ENCODE measurements at places on chromosomes 3 and 15.

- DNase-seq, result peak; percentile 57
Measured at GRCh38 chr3:632571-633170, 436.1 kb downstream of the CHL1 start.

DNA sequence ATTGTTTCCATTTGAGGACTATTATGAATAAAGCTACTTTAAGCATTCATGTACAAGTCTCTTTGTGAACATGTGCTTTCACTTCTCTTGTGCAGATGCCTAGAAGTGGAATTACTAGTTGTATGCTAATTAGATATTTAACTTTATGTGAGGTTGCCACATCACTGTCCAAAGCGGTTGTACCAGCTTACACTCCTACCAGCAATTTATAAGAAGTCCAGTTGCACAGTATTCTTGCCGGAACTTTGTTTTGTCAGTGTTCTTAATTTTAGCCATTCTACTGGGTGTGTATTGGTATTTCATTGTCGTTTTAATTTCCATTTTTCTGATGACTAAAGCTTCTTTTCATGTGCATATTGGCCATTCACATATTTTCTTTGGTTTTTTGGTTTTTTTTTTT is 29.1 kb downstream of the SEMA3G start:
- no peak for DNase-seq

GRCh38 chr3:187183903-187184302 is 13.4 kb upstream of the RTP1 start:
- no peak for DNase-seq

GRCh38 chr3:197670361-197670760 is 66.3 kb downstream of the RUBCN start:
- DNase-seq, result no peak

DNA sequence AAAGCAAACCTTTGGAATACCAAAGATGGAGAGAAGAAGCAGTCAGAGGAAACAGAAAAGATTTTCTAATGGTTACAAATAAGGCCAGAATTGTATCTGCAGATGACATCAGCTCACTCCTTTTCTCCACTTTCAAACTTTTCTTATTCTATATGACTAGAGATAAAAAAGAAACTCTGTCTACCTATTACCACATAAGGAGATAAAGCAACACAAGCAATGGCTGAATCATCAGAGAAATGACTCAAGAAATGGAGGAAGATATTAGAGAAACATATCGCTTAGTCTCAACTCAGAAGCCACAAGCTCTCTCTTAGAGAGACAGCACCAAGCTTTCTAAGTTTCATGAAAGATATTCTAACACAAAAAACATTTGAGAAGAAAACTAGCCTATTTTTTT is 784.0 kb downstream of the ZPLD1 start:
- DNase-seq, result no peak

DNA sequence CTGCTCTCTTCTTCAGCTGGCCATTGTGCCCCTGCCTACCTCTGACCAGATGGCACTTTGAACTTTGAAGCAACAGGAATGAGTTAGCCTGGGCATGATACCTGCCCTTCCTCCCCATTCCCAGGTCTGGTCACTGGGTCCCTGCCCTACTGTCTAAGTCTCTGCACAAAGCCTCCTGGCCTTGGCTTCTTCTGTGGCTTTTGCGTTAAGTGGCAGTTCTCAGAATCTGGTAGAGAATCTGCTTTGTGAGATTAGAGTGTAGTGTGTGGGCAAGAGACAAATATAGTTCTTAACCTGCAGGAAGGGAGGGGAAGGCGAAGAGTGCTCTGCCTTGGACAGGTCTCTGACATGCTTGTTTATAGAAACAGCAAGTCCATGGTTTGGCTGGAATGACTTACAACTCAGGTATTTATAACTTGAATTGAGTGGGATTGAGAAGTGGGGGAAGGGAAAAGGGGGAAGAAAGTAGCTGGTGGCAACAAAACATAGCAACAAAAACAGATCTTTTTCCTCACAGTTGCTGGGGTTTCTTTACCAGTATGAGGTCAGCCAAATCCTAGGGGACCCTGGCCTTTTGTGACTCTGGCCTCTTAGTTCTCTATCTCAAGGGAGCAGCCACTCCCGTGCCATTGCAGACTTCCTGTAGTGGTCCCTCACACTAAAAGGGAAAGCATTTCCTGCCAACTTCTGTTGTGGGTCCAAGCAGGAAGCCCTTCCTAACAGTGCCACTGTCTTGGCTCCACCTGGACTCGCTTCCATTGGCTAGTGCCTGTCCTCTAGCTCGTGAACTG is 16.7 kb downstream of the MAPKBP1 start:
- DNase-seq, result peak; percentile 78

DNA sequence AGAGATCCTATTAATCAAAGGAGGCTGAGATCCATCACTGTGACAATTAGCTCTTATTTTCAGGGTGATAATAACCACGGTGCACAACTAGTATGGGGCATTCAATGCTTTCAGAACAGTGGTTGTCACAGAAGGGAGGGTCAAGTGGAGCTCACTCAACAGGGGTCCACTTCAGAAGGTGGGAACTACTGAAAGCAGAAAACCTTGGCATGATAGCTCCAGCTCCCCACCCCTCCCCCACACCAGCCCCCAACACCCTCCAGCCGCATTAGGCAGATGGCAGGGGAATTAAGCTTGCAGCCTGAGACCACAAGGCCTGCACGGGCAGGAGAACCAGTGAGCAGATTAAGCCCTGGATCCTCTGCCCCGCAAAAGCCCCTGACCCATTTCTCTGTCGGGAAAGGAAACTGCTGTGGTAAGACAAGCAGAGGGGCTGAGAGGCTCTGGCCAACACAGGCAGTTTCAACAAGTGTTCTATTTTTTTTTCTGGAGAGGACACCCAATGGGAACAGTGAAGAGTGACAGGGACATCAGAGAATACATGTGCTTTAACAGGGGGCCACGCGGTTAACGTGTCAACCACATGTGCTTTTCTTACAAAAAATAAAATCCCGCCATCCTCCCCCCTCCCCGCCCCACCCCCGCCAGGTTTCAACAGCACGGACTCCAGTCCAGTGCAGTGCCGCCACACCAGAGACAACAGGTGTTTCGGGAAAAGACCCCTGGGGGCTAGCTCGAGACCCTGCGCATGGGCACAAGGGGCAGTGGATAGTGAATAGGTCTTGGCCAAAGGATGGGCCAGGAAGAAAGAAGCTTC is 997 bp downstream of the FYCO1 start:
- no peak for DNase-seq

DNA sequence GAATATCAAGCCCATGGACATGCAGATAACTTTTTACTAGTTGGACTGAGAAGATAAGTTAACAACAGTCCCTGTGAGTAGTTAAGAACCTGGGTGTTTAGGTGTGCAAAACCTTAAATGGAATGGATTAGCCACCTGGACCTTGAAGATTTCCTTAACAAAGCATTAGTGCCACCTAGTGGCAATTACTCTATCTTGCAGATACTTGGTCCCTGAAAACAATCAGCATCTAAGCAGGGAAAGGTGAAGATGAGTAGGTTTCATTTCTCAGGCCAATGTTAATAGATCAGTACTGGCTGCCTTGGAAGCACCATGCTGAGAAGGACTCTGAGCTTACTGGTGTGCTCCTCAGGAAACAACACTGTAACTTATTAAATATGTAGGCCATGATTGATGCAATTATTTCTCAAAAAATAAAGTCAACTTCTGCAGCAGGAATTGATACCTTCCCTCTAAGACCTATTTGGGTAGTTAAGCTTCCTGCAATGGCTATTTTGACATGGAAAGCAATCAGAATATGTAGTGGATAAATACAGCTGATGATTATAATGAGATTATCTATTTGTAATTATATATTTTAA is 329.4 kb downstream of the TBC1D5 start:
- DNase-seq, result peak; percentile 77

DNA sequence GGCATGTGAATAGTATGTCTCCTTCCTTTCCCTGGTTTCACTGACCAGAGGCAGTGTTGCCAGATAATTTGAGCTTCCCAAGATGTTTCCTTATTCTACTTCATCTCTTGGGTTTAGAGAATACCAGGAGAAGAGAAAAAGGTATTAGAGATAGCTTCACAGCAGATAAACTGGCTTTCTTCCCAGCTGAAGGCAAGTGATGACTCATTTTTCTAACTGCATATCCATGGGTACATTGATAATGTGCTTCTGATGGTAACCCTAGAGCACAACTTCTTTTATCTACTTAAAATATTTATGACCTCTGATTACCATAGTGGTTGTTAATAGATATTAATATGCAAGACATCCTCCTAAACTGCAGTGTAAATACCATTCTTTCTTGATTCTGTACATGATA is 34.6 kb upstream of the CMTM8 start:
- DNase-seq, result peak; percentile 24

DNA sequence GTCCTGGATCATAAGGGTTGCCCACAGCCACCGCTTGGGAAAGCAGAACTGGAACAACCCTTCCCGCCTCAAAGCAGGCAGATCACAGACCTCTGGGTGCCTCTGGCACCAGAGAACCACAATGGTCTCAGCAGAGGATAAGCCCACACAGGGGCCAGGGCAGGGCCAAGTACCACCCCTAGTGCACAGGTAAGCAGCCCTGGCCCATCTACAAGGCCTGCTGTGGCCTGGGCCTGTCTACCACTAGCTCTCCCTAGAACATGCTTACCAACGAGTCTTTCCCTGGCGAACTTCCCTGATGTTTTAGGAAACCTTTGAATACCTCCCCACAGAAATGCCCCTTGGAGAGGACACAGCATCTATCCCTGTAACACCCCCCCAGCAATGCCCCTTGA is 28.3 kb downstream of the TNK2 start:
- no peak for DNase-seq

- peak; percentile 4 for DNase-seq
Measured at GRCh38 chr3:57696801-57697321, 4.0 kb upstream of the DENND6A start.

GRCh38 chr3:72973031-72973723 is 23.4 kb upstream of the PPP4R2 start:
- DNase-seq, result peak; percentile 64

- peak; percentile 7 for DNase-seq
Measured at GRCh38 chr15:85878828-85879225, 84.1 kb upstream of the KLHL25 start.

DNA sequence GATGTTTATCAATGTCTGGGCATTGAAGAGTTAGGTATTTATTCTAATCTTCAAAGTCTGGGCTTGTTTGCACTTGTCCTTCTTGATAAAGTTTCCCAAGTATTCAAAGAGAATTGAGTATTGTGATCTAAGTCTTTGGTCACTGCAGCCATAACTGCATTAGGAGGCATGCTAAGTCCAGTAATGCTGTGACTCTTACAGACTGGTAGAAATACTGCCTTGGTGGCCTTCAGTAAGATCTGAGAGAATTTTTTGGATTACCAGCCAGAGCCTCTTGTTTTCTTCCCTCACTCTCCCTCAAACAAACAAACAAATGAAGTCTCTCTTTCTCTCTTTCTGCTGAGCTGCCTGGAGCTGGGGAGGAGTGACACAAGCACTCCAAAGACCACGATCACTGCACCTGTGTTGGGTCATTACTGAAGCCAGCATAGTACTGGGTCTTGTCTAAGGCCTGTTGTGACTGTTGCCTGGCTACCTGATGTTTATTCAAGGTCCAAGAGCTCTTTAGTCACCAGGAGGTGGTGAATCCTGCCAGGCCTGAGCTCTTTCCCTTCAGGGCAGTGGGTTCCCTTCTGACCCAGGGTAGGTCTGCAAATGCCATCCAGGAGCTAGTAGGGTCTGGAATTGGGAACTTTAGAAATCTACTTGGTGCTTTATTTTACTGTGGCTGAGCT is 14.8 kb upstream of the RBP2 start:
- no peak for DNase-seq

DNA sequence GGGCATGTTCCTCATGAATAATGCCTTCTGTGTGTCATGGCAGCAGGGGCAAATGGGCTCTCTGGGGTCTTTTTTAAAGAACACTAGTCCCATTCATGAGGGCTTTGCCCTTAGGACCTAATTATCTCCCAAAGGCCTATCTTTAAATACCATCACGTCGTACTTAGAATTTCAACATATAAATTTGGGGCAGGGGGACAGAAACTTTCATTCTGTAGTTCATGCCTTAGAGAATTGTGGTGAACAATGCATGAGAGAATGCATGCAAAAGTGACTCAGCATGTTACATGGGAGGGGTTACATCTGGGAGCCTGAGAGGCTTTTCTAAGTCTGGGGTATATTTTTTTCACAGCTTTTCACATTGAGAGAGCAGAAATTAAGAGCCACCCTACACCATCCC is 208.5 kb upstream of the ROPN1 start:
- peak; percentile 6 for DNase-seq

GRCh38 chr3:9810846-9811245 is 784 bp downstream of the TTLL3 start:
- DNase-seq, result no peak

- DNase-seq, result no peak
Measured at GRCh38 chr15:100108346-100108745, 233.4 kb downstream of the ADAMTS17 start.

- peak; percentile 11 for DNase-seq
Measured at GRCh38 chr3:165439765-165440164, 243.6 kb upstream of the SLITRK3 start.
